ENCODE measurements at places on chromosomes 16 and 17.

DNA sequence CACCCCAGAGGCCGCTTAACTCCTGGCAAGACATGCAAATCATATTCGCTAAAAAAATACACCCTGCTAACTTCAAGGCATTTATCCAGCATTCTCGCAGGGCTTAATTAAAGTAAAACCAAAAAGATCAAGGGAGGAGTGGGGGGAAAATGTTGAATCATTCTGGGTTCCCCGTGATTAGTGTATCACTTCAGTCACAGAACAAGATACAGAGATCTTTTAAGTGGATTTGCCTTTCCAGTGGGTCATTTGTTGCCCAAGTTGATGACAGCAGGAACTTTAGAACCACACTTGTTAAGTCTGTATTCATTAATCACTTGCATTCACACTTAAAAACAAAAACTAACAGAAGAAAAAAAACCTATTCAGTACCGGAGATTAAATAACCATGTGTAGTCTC lies 17.3 kb downstream of the CRYBA1 start:
- DNase-seq, result no peak

GRCh38 chr16:49458243-49458642 lies 84.6 kb downstream of the C16orf78 start:
- DNase-seq, result no peak

- DNase-seq, result no peak
Measured at GRCh38 chr16:77834635-77835540, 46.5 kb downstream of the VAT1L start.

DNA sequence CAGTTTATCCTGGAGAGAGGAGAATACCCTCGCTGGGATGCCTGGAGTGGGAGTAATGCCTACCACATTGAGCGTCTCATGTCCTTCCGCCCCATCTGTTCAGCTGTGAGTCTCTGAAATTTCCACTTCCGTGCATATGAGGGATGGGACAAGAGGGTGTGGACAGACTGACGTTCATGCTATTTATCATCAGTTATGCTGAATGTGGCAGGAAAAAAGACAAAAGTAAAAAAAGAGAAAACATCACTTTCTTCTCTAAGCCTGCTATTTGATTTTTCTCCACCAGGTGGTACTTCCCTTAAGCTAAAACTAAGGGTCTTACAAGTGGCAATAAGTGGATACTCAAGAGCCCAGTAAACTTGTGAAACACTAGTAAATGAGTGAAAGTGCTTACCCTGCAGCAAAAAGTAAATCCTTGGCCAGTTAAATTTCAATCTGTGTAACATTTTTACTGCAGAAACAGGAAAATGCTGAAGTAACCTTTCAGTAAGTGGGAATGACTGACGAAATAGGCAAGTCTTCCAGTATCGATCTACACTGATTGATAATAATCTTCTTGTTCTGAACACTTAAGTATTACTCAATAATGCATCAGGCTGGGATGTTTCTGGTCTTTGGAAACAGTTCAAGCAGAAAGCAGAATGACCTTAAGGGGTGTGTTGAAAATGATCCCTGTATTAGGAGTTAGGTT lies 5.6 kb downstream of the CRYBA1 start:
- peak; percentile 37 for DNase-seq

DNA sequence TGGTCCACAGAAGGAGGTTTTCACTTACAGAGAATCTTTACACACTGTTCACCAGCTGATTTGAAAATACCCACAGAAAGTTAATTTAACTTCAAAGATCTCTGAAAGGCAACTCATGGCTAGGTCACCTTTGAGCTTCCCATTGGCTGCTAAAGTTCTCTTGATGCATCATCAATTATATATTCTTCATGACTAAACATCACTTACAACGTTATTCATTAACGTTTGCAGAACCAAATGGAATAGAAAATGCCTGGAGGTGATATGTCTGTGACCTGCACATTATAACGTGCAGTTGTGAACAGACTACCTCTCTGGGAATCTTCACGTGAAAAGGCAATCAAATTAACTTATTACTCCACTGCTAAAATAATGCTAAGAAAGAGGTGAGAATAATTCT lies 238.5 kb downstream of the ZFHX3 start:
- no peak for DNase-seq

DNA sequence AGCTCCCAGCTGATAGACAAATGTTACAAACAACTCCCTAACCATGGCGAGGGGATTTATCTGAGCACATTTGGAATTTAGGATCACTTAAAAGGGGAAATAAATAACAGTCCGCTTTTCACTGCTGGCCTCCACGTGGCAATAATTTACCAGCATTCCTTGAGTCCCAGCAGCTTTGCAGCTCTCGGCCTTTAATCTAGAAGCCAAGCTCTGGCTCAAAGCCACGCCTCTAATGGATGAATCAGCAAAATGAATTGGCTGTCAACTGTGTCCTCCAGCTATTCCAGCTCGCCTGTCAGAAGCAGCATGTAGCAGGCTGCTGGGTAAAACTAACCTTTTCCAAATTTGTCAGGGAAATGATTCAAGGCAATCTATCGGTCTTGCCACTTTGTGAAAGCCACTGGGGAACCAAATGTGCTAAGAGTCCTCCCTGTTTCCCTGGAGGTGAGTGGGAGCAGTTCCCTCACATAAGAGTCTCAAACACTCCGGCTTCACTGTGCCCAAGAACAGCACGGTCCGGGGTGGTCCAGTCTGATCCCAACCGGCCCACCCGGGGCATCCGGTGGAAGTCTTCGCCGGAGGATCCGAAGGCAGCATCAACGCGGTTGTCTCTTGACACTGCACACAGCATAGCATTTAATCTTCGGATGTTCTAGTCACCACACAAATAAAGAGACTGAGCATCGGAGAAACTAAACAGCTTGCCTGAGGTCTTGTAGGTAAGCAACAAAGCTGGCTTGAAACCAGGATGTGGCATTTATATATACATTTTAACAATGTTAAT lies 143.3 kb downstream of the PARN start:
- peak; percentile 86 for DNase-seq

DNA sequence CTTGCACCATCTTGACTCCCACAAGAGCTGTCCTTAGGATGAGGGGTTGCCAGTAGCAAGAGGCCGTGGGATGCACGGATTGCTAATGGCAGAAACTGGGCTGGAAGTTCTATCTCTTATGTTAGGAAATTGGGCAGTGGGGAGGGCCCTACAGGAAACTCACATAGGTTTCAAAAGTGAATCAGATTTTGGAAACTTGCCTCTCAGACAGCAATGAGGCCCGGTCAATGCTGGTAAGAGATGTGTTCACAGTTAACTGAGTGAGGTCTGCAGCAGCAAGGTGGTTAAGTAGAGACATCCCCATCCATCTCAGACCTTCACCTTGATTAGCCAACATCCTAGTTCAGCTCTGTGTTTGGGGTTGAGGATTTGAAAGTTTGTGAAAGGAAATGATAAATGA lies 164.7 kb downstream of the ABCA8 start:
- DNase-seq, result no peak

DNA sequence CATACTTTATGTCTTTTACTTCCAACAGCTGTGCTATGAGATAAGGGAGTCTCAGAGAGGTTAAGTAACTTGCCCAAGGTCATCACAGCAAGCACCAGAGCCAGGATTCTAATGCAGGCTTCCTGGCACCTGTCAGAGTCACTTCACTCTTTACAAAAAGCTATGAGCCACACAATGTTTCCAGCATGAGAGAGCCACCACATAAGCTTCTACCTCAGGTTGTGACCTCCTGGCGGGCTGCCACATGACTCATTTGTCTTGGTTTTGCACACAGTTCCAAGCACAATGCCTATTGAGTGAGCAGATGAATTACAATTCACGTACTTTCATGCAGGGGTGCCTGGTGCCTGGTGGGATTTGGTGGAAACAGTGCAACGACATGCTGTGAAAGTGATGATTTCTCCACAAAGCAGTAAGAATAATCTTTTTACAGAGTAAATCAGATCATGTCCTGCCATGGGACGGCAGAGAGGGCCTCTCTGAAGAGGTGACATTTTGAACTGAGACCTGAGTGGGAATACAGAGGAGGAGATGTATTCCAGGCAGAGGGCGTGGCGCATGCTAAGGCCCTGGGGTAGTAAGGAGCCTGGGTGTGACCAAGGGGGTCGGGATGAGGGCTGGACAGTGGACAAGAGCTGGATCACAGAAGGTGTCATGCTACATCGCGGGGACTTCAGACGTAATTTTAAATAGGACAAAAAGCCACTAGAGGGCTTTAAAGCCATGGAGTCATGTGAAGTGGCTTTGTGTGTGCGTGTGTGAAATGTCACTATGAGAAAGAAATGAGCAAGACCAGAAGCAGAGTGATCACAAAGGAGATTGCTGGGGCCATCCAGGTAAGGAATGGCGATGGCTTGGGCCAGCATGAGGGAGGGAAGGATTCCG lies 53.4 kb downstream of the CACNG3 start:
- DNase-seq, result no peak

DNA sequence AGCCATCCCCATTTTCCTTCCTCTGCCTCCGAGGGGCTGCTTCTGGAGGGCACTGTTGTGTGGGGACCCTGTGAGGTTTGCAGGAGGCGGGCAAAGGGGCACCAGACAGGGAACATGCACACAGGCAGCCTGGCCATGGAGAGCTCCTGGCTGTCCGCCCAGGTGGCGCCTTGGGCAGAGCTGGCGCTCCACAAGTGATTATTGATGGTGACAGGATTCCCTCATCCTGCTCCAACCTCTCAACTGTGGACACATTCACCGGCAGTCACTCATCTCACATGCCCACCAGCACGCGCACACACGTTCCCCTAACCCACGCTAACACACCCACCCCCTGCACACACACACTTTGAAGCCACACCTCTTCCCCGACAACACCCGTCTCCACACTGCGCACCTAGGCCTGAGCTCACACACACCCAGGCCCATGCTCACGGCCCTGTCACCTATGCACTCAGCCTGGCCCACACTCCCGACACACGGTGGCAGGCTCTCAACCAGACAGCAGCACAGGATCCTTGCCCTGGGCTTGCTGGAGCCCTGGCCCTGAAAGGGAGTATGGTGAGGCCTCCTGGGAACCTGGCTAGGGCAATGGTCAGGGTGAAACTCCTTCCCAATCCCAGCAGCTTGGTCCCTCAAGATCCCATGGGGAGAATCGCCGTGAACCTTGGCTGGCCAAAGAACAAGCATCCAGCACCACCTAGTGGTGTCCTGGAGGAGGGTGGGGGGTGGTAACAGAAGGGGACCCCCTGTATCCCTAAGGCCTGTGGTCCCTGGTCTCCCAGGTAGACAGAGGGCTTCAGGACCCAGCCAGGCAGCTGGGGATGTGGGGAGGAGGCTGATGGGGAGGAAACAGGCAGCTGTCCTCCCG lies 3.6 kb downstream of the PNMT start:
- DNase-seq, result peak; percentile 39

DNA sequence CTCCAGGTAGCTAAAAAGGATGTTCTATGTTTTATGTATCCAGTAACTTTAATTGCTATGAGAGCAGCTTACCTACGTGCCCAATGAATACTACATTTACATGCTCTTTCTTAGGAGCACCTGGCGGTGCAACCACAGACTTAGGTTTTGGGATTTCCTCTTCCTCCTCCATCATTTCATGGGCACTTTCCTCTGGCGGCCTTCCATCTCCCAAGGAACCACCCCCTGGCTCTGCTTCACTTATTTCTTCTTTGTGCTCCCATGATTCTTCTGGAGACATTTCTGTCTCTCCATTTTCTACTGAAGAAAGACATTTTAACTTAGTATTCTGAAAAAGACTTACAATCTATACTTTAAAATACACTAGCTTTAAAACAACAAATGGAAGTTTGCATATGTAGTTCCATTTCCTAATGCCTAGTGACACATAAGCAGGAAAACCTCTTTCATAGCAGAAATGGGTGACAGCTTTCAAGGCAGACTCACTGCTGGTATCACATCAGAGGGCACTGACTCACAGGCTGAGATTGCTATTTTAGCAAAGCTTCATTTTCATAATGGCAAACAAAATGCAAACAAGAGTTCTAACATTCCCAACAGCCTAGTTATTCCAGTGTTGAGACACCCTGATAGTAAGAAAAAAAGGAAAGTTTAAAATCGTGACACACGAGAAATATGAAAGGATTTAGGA lies 19.1 kb downstream of the GSPT1 start:
- DNase-seq, result no peak

DNA sequence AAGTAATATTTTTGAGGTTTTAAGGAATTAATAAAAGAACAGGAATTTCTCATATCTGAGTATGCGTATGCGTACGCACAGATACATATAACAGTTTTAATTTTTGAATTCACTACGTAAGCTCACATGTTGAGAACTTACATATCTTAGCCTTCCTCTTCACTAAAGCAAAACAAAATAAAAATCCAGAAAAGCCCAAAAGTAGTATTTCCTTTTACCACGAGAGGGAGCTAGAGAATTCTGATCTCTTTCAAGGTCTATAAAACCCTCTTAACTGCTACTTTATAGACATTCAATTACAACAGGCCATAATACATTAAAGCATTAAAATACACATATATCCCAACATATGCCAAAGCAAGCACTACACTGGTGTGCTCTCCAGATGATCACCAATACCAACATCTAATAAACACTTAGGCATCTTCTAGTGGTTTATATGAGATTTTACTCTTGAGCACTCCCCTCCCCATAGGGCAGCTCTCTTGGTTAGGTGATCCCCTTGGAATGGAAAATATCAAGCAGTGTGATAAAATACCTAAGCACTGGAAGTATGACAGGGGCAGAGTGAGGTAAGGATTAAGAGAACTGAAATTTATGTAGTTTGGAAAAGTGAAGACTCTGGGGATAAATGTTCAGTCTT lies 94.0 kb downstream of the SKAP1 start:
- peak; percentile 80 for DNase-seq

- DNase-seq, result no peak
Measured at GRCh38 chr17:31529841-31530251, 138.4 kb downstream of the RAB11FIP4 start.

- no peak for DNase-seq
Measured at GRCh38 chr17:75819116-75819515, 25.1 kb downstream of the UNC13D start.

GRCh38 chr17:44397479-44398440 lies 8.3 kb upstream of the ITGA2B start:
- no peak for DNase-seq

- DNase-seq, result no peak
Measured at GRCh38 chr16:84808826-84809225, 11.0 kb upstream of the CRISPLD2 start.

DNA sequence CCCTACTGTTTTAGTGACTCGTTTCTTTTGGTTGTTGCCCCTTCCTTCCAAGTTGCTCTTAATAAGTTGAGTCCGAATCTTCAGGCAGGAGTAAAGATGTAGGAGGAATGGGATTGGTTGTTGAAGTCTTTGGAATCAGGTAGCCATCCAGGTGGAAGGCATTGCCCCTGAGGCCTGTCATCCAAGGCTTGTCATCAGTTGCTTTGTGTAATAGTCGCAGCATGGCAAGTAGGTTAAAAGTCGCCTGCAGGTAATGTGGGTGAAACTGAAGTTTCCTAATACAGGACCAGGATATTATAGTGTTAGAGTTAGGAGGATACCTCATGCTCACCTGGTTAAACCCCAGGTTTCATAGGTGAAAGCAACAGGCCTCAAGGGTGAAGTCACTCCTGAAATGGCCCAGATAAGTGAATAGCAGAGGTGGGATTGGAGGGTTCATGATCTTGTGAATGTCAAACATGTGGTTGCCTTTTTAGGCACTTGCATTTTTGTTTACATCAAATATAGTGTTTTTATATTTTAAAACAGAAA lies 934 bp downstream of the PCTP start:
- DNase-seq, result no peak
